ENCODE measurements at places on chromosomes 11 and 22.

GRCh38 chr22:35197071-35197470, 60.2 kb upstream of the HMGXB4 start:
- no peak for DNase-seq

GRCh38 chr11:66360406-66361073, 11.0 kb downstream of the SLC29A2 start:
- no peak for DNase-seq

DNA sequence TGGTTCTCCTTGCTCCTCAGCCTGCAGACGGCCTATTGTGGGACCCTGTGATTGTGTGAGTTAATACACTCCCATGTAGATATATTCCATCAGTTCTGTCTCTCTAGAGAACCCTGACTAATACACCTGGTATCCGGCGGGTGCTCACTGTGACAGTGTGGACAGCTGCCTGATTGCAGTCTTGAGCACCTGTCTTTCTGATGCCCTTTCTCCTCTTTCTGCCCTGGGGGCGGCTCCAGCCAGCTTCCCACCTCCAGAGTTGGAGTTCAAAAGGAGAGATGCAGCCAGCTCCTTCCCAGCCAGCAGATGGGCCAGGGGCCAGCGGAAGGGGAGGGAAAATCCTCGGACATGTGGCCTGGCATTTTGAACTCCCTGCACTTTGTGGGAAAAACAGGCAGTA, 15.0 kb downstream of the SMIM38 start:
- DNase-seq: no peak

DNA sequence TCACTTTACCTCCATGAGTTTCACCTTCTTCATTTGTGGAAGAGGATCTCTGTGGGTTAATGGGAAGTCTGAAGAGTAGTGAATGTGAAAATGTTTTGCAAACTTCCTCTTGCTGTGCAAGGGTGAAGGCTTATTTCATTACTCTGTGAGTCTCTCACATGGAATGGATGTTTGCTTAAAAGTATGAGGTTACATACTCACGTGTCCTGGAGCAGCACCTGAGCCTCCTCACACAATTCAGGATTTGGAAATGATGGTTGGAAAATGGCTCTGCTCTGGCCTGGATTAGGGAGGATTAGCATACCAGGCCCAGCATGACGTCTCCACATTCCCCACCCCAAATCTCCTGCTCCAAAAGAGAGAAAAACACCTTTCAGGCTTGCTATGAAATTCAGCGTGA, 4.8 kb downstream of the GRAMD1B start:
- no peak for DNase-seq

DNA sequence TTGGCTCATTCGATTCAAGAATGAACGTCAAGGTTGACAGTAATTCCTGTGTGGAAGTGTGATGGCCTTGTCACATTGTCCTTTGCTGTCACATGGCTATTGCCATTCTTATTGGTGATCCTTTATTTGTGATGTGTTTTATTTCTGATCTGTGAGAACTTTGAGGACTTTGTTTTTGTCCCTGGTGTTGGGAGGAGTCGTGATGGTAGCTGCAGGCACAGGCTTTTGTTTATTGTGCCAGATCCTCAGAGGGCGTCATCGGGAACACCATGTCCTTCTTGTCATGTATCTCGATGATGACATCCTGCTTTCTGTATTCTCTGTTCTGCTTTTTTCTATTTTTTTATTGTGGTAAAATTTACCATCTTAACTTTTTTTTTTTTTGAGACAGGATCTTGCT, 5.6 kb downstream of the PICK1 start:
- DNase-seq: no peak

GRCh38 chr11:120546312-120547205, 35.0 kb downstream of the GRIK4 start:
- DNase-seq: no peak

GRCh38 chr11:110518809-110519514, 89.2 kb downstream of the FDX1 start:
- no peak for DNase-seq

GRCh38 chr11:76621466-76621865, 49.1 kb downstream of the LRRC32 start:
- DNase-seq: no peak

GRCh38 chr11:17014321-17014832, at the start of gene PLEKHA7:
PLEKHA7 (minus strand) TSS chr11:17014414; CDS start chr11:17014401, 13 bp downstream.
- peak; percentile 85 for DNase-seq

- no peak for DNase-seq
Measured at GRCh38 chr11:90589735-90590134, 366.9 kb upstream of the CHORDC1 start.

GRCh38 chr22:22064580-22064979, 82.0 kb upstream of the TOP3B start:
- no peak for DNase-seq

DNA sequence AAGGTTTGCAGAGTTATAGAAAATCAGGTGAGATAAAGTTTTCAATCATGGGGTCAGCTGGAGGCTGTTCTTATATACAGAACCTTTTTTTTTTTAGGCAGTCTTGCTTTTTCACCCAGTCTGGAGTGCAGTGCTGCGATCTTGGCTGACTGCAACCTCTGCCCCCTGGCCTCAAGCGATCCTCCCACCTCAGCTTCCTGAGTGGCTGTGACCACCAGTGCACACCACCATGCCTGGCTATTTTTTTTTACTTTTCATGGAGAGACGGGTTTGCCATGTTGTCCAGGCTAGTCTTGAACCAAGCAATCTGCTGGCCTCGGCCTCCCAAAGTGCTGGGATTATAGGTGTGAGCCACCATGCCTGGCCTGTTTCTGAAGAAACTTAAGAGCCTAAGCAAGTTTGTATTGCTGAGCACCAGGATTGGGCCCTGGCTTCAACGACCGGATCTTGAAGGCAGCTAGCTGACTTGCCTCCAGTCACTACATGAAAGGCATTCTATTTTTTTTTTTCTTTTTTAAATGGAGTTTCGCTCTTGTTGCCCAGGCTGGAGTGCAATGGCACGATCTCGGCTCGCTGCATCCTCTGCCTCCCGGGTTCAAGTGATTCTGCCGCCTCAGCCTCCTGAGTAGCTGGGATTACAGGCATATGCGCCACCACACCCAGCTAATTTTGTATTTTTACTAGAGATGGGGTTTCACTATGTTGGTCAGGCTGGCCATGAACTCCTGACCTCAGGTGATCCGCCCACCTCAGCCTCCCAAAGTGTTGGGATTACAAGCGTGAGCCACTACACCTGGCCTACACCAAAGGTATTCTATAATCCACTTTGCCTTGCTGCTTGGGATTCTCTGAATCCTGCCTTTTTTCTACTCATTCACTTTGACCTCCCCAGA, 7.6 kb downstream of the XBP1 start:
- DNase-seq: no peak

- no peak for DNase-seq
Measured at GRCh38 chr22:45398214-45398613, 15.2 kb downstream of the SMC1B start.

- no peak for DNase-seq
Measured at GRCh38 chr11:35134403-35135148, 4.4 kb upstream of the CD44 start.

DNA sequence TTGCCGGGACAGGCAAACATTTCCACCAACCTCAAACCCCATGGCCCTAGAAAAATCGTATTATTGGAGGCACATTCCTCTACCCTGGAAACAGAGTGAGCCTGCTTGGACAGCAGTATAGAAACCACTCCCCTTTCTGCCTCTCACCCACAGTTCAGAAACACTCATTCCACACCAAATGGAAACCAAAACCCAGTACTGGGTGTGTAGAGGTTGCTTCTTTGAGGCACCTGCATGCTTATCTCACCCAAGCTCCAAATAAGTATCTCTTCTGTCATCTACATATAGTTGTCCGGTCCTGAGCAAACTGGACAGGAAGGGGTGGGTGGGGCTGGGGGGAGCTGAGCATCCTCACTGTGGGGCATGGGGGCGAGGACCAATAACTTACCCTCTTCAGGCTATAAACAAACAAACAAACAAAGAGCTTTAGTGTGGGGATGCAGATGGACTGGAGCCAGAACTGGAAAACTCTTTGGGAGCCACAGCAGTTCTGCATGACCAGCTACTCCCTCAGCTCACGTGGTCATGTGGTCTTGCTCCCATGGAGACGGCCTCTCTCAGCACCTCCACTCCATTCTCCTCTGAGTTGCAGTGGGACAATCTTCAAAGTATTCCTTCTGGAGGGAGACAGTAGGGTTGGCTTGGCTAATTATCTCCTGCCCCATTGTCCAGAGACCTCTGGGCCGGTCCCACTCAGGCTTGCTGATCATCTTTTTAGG, 1.0 kb upstream of the PLAAT2 start:
- no peak for DNase-seq

DNA sequence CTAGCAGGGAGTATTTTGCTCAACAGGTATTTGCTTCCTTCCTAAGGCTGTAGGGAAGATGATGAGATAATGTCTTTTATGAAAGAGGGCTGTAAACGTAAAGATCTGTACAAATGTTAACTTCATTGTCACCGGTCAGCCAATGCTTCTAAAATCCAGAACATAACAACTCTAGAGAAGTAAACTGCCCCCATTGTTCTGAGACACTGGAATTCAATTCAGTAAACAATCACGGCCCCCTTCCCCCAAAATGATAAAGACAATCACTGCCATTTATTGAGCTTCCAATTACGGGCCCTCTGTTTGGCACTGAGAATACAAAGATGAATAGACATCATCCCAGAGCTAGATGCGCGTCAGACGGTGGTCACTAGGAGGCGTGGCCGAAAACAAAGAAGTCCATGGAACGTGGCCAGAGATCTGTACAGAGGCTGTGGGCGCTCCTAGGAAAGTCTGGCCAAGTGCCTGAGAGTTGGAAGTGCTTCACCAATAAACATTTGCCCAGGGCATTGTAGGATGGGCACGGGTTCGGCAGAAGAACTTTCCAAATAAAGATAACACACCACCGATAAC, 576 bp downstream of the TMEM258 start:
- peak; percentile 85 for DNase-seq

- DNase-seq: no peak
Measured at GRCh38 chr22:23509571-23510302, 70.4 kb downstream of the IGLL1 start.

- DNase-seq: no peak
Measured at GRCh38 chr11:8488395-8488794, 105.6 kb downstream of the STK33 start.

GRCh38 chr11:126090452-126090851, 27.8 kb upstream of the CDON start:
- no peak for DNase-seq

DNA sequence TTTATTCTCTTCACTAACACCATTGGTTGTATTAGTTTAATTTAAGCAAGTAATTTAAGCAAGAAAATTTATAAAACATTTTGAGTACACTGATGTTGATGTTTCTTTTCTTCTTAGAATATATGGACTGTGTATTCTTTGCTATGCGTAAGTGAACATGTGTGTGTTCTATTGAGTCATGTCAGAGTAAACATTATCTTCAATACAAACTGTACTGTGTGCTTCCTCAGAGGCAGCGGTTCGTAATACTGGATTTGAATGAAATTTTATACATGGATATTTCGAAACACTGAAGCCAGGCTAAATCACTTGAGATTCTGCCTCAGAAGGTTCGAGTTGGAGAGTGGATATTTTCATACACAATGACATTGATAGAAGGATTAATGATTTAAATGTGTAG, 452.6 kb downstream of the LUZP2 start:
- no peak for DNase-seq

- DNase-seq: no peak
Measured at GRCh38 chr11:64119700-64120099, 46.2 kb downstream of the MACROD1 start.

- DNase-seq: no peak
Measured at GRCh38 chr11:47510209-47510608, 42.7 kb downstream of the CELF1 start.

DNA sequence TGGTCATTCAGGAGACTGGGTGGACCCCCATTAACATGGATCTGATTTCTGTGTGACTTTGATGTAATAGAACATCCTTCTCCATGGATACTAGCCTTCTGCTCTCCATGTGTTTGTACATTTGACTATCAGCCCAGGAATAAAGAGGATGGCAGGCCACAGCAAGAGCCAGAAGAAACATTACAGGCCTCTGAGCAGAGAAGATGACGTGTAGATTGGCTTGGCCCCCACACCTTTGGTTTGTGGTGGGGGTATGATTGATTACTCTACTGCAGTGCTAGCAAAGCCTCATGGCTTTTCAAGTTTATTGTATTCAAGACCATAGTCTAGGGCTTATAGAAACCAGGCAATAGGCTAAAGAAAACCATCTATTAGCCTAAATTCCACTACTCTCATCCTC, 77.0 kb downstream of the GRAMD1B start:
- DNase-seq: no peak

GRCh38 chr11:13229711-13230318, 47.8 kb upstream of the BMAL1 start:
- DNase-seq: no peak

DNA sequence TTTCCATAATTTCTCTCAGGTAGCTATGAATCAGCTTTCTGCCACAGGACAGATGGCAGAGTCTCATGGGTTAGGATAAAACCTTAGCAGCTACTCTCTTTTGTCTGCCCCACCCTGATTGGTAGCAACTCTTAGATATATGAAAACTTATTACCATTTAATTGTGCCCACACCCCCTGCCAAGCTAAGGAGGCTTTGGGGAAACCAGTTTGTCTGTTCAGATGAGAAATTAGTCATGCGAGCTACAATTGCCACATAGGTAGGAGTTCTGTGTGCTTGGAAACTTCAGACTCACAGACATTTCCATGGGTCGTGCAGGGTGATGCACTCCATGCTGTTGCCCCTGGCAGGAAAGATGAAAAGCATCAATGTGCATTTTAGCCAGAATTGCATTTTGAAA, 39.9 kb downstream of the CD44 start:
- no peak for DNase-seq

DNA sequence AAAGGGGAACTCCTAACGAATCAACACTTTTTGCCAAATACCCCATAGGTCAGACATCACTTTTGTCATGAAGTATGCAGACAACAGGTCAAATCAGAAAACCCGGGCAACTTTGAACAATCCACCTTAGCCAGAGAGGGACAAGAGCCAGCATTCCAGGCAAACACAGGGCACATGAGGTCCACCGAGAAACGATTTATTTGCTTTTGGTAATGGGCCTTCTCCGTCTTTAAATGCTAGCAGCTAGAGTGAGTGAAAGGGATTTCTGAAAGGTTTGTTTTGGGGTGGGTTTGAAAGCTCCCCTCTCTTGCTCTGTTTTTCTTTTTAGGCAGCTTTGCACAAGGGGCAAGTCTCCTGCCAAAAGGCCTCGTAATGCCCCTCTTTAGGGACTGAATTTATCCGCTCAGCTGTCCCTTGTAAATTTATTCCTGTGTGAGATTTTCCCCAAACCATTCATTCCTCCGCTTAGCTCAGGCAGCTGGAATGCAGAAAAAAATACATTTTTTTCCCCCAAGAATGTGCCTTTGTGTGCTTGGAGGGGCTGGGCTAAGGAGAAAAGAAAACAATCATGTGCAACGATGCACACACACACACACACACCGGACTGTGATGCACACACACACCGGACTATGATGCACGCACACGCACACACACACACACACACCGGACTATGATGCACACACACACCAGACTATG, 196.9 kb downstream of the SNX19 start:
- DNase-seq: no peak

DNA sequence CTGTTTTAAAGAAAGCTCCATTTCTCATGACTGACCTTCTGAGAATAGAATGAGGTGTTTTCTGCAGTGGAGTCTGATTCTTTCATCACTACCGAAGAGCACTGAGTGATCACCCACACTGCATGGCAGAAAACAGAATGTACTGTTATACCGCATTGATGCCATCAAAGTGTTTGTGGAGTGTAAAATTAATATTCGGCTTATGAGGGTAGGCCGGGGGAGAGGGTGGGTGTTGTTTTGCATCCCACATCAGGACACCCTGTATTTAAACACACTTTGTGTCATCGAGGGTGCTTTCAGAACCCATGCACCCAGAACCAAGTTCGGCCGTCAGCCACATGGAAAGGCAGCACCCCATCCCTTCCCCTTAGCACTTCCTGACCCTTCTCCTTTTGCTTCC, 41.3 kb upstream of the ETS1 start:
- DNase-seq: no peak
